Hepatocyte (in vitro differentiated cells): ENCODE measurements at places on chromosomes 5 and 9. TPM values are rescaled to one million over a fixed set of nuclear protein-coding genes. Genes with fewer than 3 reads are reported as not detected.

FAM169A gene
- total RNA-seq = 13.7 and 16.2 TPM in 2 replicates

DNA sequence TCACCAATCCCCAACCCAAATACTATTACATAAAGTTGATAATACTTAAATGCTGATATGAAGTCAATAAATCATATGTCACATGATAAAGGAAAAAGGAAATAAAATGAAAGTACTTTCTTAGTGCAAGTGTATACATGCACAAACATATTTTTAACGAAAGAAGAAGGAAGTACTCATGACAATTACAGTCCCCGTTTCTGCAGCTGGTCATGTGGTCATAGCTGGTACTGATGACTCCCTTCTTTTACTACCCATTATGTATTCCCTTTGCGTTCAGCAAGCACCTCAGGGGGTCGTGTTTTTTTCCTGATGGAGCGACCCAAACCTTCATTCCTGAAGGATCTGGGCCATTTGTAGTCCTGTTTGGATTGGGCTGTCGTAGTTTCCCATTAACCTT, 27.3 kb downstream of the CENPP start:
- H3K4me3 ChIP-seq = no peak overlapping the region
- no peak for DNase-seq
- H3K27ac ChIP-seq = no peak overlapping the region
- H3K4me1 ChIP-seq = peaks cover 10% of the 10 kb centered on the region

- H3K36me3 ChIP-seq = no peaks in the 10 kb centered on the region
- H3K27ac ChIP-seq = no peak overlapping the region
- no peaks in the 10 kb centered on the region for H3K4me1 ChIP-seq
- H3K4me3 ChIP-seq = no peak overlapping the region
- peak; percentile 82 for DNase-seq
Measured at GRCh38 chr9:90142580-90142979, 500.0 kb downstream of the DIRAS2 start.

GRCh38 chr9:121736934-121737462, 85.6 kb downstream of the DAB2IP start:
- H3K27ac ChIP-seq = peak overlapping the region; percentile 91
- DNase-seq = peak; percentile 69
- H3K4me3 ChIP-seq = no peak overlapping the region
- H3K27me3 ChIP-seq = no peaks in the 10 kb centered on the region

HACD4 gene
- 1.2 and 1.3 TPM in 2 replicates for total RNA-seq

DNA sequence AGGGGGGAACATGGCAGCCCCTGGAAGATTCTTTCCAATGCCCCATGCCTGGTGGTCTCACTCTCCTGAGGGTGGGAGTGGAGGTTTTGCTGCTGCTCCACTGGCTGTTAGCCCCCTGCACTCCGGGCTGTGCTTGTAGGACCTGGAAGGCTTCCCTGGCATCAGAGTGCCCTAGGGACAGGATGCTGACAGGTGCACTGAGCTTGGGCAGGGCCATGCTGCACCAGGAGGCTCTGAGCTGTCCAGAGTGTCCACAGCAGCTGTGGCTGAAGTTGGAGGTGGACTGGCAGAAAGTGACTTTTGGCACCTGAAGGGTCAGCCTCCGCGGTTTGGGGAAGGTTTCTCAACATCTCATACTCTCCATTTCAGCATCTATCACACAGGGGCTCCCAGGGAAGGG, 249.1 kb downstream of the GADD45G start:
- DNase-seq = no peak
- no peaks in the 10 kb centered on the region for H3K36me3 ChIP-seq
- H3K4me1 ChIP-seq = peaks cover 9% of the 10 kb centered on the region
- no peak overlapping the region for H3K27ac ChIP-seq
- no peaks in the 10 kb centered on the region for H3K27me3 ChIP-seq
- H3K4me3 ChIP-seq = no peak overlapping the region

DNA sequence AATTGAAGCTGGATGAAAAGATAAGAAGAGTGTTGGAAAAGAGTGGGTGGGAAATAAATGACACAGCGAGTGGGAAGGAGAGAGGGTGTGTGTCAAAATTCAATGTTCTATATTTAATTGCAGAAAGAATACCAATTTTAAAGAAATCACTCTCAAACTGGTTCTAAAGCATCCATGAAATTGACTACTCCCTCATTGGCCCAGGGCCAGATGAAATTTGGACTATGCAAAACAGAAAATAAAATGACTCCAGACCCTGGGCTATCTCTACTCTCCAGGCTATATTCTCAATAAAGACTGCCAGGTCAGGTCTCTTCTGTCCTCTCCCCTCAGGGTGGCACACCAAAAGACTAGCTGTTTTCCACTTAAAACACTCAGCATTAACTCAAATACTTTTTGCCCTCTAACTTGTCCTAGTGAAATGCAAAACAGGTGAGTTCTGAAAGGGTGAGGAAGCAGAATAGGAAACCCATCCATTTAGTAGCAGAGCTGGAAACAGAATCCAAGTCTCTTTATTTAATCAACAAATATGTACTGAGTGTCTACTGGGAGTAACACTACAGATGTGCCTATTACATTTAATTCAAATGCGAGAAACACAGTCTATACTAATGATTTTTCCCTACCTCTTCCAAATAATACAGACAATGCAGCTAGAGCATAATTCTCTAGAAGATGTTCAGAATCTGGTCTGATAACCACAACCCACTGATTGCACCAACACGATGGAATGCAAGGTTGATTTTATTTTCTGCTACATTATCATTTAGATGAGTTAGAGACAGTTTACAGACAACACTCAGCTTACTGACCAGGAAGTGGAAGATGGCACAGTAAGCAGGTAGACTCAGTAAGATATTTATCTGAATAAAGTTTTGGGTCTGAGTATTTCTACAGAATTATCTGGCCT, 42.1 kb downstream of the EFCAB9 start:
- no peak overlapping the region for H3K4me3 ChIP-seq
- H3K27ac ChIP-seq = peak overlapping the region; percentile 83
- H3K4me1 ChIP-seq = peaks cover 12% of the 10 kb centered on the region
- DNase-seq = peak; percentile 16
- H3K27me3 ChIP-seq = no peaks in the 10 kb centered on the region

PCDHA11 gene
- total RNA-seq = 1.8 and 4.5 TPM in 2 replicates

- H3K27ac ChIP-seq = no peak overlapping the region
- no peaks in the 10 kb centered on the region for H3K27me3 ChIP-seq
- no peaks in the 10 kb centered on the region for H3K4me1 ChIP-seq
Measured at GRCh38 chr5:448766-449090, 5.8 kb downstream of the EXOC3 start.

DNA sequence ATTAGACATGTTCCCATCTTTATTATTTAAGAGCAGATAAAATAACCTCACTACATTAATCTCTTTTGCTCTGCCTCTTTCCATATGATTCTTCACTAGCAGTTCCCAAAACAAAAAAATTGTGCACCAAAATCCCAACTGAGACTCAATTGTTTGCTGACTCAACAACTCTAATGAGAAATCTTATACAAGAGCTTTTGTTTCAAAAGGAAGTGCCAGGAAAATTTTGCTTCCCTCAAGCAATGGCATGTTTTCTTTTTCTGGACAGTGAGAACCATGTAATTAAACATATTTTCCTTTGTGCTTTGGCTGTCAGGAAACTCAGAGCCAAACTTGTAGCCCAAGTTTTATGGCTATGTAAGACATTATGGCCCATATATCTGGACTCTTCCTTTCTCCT, 62.0 kb downstream of the TMC1 start:
- H3K4me1 ChIP-seq = peaks cover 35% of the 10 kb centered on the region
- no peak for DNase-seq
- H3K4me3 ChIP-seq = no peak overlapping the region
- no peaks in the 10 kb centered on the region for H3K27me3 ChIP-seq
- H3K27ac ChIP-seq = no peak overlapping the region
- H3K36me3 ChIP-seq = no peaks in the 10 kb centered on the region

- H3K27ac ChIP-seq = no peak overlapping the region
- no peaks in the 10 kb centered on the region for H3K36me3 ChIP-seq
- H3K4me3 ChIP-seq = no peak overlapping the region
- H3K4me1 ChIP-seq = no peaks in the 10 kb centered on the region
- H3K27me3 ChIP-seq = no peaks in the 10 kb centered on the region
Measured at GRCh38 chr9:40926404-40927259, 201.8 kb downstream of the FOXD4L6 start.

- no peak overlapping the region for H3K27ac ChIP-seq
- H3K4me3 ChIP-seq = no peak overlapping the region
- peaks cover 8% of the 10 kb centered on the region for H3K4me1 ChIP-seq
- no peak for DNase-seq
- no peaks in the 10 kb centered on the region for H3K36me3 ChIP-seq
Measured at GRCh38 chr9:127138444-127138843, 16.0 kb upstream of the ANGPTL2 start.

TIGD6 gene
- 4.6 and 5.0 TPM in 2 replicates for total RNA-seq

BAAT gene
- total RNA-seq = 41.8 and 45.2 TPM in 2 replicates

ADAMTS12 gene
- total RNA-seq = 8.7 and 8.9 TPM in 2 replicates

GRCh38 chr9:95413793-95414192, 96.3 kb upstream of the FANCC start:
- H3K27ac ChIP-seq = no peak overlapping the region
- H3K4me3 ChIP-seq = no peak overlapping the region
- H3K4me1 ChIP-seq = peaks cover 6% of the 10 kb centered on the region

SLC6A18 gene
- total RNA-seq = not detected in 2 replicates

GRCh38 chr5:108143581-108143980, 238.3 kb downstream of the FBXL17 start:
- no peak for DNase-seq
- H3K27ac ChIP-seq = no peak overlapping the region
- H3K27me3 ChIP-seq = no peaks in the 10 kb centered on the region
- H3K4me1 ChIP-seq = no peaks in the 10 kb centered on the region
- no peaks in the 10 kb centered on the region for H3K36me3 ChIP-seq

DNA sequence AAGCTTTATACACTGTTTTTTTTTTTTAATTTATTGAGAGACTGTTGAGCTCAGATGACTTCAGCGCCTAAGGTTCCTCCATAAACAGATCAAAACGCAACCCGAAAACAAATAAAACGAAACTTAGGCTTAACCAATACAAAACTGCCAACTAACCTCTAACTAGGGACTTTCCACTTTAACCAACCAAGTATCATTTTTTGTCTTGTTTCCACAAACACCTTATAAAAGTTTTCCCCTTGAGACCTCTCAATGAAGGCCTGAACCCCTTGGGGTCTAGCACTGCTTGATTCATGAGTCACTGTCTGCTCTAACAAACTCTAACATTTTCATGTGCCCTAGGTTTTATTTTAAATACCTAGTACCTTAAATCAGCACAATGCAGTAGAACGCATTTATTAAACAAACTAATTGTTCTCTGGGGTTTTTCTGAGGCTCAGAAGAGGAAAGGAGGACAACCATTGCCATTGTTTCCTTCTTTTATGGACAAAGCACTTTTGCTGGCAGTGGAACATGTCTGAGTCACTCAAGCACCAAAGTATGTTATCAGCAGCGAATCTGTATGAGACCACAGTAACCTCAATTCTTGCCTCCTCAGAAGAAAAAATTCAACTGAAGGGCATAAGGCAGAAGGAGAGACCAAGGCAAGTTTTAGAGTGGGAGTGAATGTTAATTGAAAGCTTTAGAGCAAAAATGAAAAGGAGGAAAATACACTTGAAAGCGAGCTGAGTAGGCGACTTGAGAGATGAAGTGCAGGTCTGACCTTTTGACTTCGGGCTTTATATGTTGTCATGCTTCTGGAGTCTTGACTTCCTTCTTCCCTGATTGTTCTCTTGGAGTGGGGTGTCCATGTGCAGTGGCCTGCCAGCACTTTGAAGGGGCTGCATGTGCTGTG, 97.7 kb upstream of the HCN1 start:
- DNase-seq = no peak
- no peaks in the 10 kb centered on the region for H3K4me1 ChIP-seq
- no peaks in the 10 kb centered on the region for H3K27me3 ChIP-seq

- peaks cover 20% of the 10 kb centered on the region for H3K27me3 ChIP-seq
- H3K27ac ChIP-seq = no peak within 1 kb of the TSS
- H3K4me3 ChIP-seq = peak within 1 kb of the TSS; percentile 58
- no peaks in the 10 kb centered on the region for H3K36me3 ChIP-seq
- peak; percentile 77 for DNase-seq
Measured at GRCh38 chr9:113349445-113350094, at the start of gene BSPRY. Gene BSPRY, plus strand, starts transcription at chr9:113349541. Its CDS starts 39 bp downstream, at chr9:113349580.

LRRC70 gene
- 1.0 and 3.0 TPM in 2 replicates for total RNA-seq

DNM1 gene
- 13.4 and 14.4 TPM in 2 replicates for total RNA-seq

HTR4 gene
- total RNA-seq = 2.0 and 2.3 TPM in 2 replicates

- no peak overlapping the region for H3K27ac ChIP-seq
- H3K27me3 ChIP-seq = peaks cover 3% of the 10 kb centered on the region
- H3K4me3 ChIP-seq = no peak overlapping the region
- no peaks in the 10 kb centered on the region for H3K4me1 ChIP-seq
- no peaks in the 10 kb centered on the region for H3K36me3 ChIP-seq
Measured at GRCh38 chr5:35835796-35836742, 20.6 kb upstream of the IL7R start.

GRCh38 chr5:160181965-160182622, 47.2 kb upstream of the FABP6 start:
- H3K36me3 ChIP-seq = no peaks in the 10 kb centered on the region
- no peak overlapping the region for H3K4me3 ChIP-seq
- peaks cover under 1% of the 10 kb centered on the region for H3K4me1 ChIP-seq
- H3K27me3 ChIP-seq = no peaks in the 10 kb centered on the region
- no peak overlapping the region for H3K27ac ChIP-seq

STKLD1 gene
- 0.10 and 0.48 TPM in 2 replicates for total RNA-seq

GRCh38 chr9:123089790-123090189, 56.3 kb downstream of the GPR21 start:
- no peaks in the 10 kb centered on the region for H3K27me3 ChIP-seq
- DNase-seq = no peak
- H3K27ac ChIP-seq = no peak overlapping the region
- H3K4me1 ChIP-seq = no peaks in the 10 kb centered on the region
- H3K36me3 ChIP-seq = peaks cover 6% of the 10 kb centered on the region

GRCh38 chr5:180180421-180180820, 28.6 kb downstream of the RASGEF1C start:
- no peaks in the 10 kb centered on the region for H3K4me1 ChIP-seq
- no peak overlapping the region for H3K4me3 ChIP-seq

PCDHB14 gene
- 3.9 and 4.3 TPM in 2 replicates for total RNA-seq

- peak overlapping the region; percentile 63 for H3K27ac ChIP-seq
- no peaks in the 10 kb centered on the region for H3K36me3 ChIP-seq
- H3K4me1 ChIP-seq = peaks cover 22% of the 10 kb centered on the region
Measured at GRCh38 chr5:139667730-139668063, 19.5 kb downstream of the CXXC5 start.

- no peak overlapping the region for H3K4me3 ChIP-seq
- no peaks in the 10 kb centered on the region for H3K36me3 ChIP-seq
- DNase-seq = no peak
- no peaks in the 10 kb centered on the region for H3K4me1 ChIP-seq
- no peaks in the 10 kb centered on the region for H3K27me3 ChIP-seq
- peak overlapping the region; percentile 36 for H3K27ac ChIP-seq
Measured at GRCh38 chr5:92998456-92998855, 582.6 kb downstream of the NR2F1-AS1 start.
